ENCODE measurements at places on chromosomes 13 and 19.

- no peak for DNase-seq
Measured at GRCh38 chr13:87078947-87079795, 592.0 kb upstream of the SLITRK5 start.

- no peak for DNase-seq
Measured at GRCh38 chr19:18090545-18091216, 3.9 kb upstream of the IL12RB1 start.

GRCh38 chr13:108708921-108709320 is 79.5 kb downstream of the MYO16 start:
- no peak for DNase-seq

DNA sequence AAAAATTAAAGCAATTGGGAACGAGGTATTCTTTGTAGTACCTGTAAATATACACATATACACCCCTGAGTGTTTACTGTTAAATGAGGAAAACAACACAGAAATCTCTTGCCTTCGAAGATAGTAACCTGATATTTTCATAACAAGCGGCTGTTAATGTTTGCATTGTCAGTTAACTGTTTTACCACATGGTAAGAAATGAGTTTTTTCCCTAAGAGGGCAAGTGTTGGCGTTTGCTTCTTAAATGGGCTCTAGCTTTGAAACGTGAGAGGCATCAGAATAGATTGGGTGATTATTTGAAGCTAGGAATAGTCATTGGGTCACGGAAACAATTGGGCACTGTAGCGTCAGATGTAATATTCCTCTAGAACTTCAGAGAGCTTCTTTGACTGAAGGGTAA is 22.0 kb upstream of the UPF3A start:
- DNase-seq: no peak

- peak; percentile 8 for DNase-seq
Measured at GRCh38 chr13:110220471-110220870, 86.5 kb downstream of the COL4A1 start.

GRCh38 chr13:31056644-31057271 is 104.9 kb downstream of the HSPH1 start:
- no peak for DNase-seq

DNA sequence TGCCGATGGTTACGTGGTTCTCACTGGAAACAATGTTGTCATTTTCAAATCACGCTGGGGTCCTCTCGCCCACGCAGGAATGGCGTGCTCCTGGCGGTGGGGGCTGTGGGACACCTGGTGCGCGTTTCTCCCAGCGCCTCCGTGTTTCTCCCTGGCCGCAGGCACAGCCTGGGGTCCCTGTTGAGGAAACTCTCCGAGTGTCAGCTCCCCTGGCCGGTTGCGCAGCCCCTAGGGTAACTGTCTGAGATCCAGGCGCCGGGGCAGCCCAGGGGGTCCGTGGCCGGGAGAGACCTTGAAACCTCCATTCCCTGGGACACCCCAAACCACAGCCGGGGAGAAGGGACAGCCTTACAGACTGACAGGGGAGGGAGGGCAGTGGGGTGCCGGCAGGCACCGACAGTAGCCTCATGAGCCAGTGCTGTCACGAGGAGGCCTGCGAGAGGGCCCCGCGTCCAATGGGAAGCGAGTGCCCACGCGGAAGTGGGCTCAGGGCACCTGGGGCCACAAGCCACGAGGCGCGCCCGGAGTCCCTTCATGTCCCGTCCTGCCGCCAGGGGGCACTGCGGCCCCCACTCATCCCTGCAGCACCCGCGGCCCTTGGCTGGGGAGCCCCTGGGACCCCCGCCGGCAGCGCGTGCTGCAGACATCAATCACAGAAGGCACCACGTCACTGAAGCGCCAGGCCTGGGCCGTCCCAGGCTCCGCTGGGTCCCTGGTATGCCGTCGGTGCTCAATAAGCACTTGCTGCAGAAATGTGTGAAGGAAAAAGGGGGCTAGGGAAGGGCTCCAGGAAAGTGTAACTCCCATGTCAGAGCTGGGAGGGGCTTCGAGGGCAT is 9.5 kb downstream of the ADAMTSL5 start:
- peak; percentile 84 for DNase-seq

GRCh38 chr13:66264971-66265370 is 965.2 kb downstream of the PCDH9 start:
- no peak for DNase-seq

GRCh38 chr13:106568299-106569003 is 514 bp upstream of the ARGLU1 start:
- DNase-seq: no peak

GRCh38 chr13:76937281-76937820 is 11.0 kb upstream of the ACOD1 start:
- no peak for DNase-seq

- DNase-seq: no peak
Measured at GRCh38 chr13:21686751-21687391, 16.0 kb downstream of the FGF9 start.

DNA sequence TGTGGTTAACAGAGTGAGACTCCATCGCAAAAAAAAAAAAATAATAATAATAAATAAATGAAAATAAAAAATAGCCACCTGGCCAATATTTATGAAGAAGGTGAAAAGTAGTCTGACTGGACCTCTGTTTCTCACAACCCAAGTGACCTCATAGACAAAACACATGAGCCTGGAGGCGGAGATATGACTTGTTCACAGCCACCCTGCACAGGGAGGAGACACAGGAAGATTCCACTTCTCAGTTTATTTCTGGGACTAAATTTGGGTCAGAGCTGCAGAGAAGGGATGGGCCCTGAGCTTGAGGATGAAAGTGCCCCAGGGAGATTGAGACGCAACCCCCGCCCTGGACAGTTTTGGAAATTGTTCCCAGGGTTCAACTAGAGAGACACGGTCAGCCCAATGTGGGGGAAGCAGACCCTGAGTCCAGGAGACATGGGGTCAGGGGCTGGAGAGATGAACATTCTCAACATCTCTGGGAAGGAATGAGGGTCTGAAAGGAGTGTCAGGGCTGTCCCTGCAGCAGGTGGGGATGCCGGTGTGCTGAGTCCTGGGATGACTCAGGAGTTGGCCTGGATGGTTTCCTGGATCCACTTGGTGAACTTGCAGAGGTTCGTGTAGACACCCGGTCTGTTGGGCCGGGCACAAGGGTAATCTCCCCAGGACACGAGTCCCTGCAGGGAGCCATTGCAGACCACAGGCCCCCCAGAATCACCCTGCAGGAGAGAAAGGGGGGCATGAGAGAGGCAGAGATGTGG is 9.6 kb downstream of the KLK5 start:
- DNase-seq: no peak

- no peak for DNase-seq
Measured at GRCh38 chr19:51938936-51939335, 11.7 kb downstream of the ZNF613 start.

DNA sequence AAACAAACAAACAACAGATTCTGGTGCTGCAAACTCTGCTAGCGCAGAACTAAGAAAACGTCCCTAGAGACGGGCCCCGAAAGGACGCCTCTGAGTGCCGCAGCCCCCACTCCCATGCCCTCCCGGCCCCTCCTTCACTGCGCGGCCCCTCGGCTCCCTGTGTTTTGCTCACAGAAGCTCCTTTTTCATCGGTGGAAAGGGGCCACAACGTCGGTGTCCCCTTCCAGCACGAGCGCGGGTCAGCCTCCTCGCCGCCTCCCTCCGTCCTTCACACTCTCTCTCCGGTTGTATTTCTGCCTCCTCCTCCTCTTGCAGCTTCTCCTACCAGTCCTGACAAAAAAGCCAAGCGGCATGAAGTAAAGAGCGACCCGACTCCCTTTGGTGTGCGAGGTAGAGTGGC is 14.8 kb upstream of the F7 start:
- no peak for DNase-seq

DNA sequence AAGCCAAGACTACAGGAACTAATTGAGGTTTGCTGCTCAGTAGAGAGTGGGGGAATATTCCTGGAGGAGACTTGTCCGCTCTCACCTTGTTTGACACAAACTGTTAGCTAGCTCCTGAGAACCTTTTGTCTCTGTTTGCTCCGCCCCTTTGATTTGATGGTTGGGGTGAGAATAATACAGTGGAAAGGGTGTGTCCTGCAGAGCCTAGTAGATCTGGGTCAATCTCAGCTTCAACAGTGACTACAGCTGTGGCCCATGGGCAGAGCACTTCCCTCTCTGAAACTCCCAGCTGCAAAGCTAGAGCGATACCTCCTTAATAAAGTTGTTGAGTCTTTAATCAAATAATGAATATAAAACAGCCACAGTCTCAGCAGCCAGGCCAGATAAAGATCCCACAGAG is 576.7 kb downstream of the DIAPH3 start:
- no peak for DNase-seq

- peak; percentile 73 for DNase-seq
Measured at GRCh38 chr19:10230861-10231611, at the start of gene S1PR2. Gene S1PR2, minus strand, starts transcription at chr19:10231331. Its CDS starts 6,426 bp downstream, at chr19:10224905.

DNA sequence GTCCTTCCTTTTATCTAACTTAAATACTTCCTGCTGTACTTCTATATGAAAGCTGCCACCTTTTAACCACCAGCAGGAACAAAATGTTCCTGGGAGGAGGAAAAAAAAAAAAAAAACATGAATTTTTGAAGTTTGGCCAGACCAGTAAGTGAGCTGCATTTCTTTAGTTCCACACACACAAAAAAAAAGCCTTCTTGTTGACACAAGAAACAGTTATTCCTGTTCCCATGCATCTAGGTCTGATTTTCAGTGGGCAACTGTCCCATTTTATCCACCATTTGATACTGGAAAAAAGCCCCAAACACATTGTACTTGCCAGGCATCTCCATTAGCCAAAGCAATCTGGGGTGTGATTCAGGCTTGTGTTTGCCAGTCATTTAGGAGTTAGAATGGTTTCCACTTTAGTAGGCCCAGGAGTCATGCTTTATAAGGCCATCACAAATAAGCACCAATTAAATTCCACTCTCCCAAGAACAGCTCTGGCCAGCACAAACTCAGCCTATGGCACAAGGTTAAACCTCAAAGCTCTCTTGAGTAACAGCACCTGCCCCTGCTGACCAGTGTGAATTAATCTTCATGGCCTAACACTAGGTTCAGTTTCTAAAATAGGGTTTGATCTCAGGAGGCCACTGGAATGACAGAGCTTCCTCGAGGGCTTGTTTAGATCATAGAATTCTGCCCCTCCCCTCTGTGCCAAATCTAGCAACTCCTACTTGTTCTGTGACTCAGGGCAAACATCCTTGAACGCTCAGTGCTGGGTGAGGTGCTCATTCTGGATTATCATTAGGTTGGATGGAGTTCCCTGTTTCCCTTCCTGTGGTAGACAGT is 67.1 kb downstream of the NUFIP1 start:
- DNase-seq: no peak

DNA sequence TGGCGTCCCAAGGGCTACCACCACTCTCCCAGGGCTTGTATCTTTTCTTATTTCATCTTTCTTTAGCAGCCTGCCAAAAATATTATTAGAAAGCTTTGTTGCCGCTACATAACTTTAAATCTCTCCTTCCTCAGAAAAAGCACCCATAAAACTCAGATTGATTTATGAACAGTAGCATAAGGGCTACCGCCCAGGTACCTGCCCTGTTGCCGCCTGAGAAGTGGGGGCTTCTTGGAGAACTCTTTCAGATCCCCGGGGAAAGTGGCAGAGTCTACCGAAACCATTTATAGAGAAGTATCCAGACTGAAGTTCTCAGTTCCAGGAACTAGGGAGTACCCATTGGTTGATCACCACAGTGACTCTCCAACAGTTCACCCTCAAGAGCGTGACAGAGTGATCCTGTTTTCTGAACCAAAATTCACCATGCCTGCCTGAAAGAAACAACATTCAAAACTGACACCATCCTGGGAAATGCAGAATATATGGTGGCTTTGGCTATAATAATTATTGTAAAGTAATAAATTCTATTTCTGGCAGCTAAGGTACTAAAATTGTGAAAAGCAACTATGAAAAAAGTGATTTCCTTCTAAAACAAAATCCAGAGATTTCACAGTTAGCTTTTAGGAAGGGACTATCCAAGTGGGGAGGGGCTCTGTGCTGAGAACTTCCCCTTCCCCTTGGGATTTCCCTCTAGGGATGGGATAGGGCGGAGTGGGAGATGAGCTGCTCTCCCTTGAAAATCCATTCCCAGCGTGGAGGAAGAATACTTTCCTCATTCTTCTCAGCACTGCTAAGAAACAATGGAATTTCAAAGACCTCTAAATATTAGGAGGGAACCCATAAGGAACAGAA is 877 bp upstream of the N4BP2L1 start:
- peak; percentile 63 for DNase-seq

GRCh38 chr13:97539651-97540610 is 106.0 kb downstream of the RAP2A start:
- DNase-seq: no peak

GRCh38 chr13:39257642-39258041 is 219.4 kb downstream of the NHLRC3 start:
- no peak for DNase-seq

DNA sequence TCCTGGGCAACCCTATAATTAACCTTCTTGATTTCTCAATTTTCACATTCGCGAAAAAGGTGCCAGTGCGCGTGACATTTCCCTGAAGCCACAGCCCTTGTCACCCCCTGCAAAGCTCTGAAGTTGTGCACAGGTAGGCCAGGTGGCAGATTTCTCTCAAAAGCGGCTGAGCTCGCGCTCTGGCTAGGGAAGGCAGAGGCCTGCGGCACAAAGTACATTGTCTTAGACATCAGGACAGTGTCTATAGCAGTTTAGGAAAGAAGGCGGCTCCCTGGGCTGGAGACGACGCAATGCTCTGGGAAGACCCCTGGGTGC is 42.9 kb upstream of the ZNF14 start:
- DNase-seq: no peak

GRCh38 chr19:12364391-12365235 is 870 bp downstream of the ZNF442 start:
- DNase-seq: peak; percentile 31

GRCh38 chr19:57110592-57111328 is 9.0 kb upstream of the USP29 start:
- peak; percentile 26 for DNase-seq

Data from KBM-7 (cell line).